Hematopoietic multipotent progenitor cell treated with erythropoietin and hydrocortisone succinate and interleukin-3 and kit ligand, for 8 days (in vitro differentiated cells): ENCODE measurements at places on chromosomes 4 and X.

DNA sequence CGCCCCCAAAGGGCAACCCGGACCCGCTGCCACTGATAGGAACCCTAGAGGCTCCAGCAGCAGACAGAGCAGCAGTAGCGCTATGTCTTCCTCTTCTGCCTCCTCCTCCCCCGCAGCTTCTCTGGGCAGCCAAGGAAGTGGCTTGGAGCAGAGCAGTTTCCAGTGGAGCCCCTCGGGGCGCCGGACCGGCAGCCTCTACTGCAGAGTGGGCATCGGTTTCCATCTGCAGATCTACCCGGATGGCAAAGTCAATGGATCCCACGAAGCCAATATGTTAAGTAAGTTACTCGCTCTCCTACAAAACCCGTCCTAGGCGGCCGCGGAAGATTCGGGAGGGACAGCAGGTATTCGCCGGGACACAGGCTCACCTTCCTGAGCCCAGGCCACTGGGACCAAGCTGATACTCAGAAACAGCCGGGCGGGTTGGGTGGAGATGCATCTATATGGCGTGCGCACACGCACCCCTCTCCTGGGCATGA, 477 bp downstream of the FGF5 start:
- no peak for DNase-seq

DNA sequence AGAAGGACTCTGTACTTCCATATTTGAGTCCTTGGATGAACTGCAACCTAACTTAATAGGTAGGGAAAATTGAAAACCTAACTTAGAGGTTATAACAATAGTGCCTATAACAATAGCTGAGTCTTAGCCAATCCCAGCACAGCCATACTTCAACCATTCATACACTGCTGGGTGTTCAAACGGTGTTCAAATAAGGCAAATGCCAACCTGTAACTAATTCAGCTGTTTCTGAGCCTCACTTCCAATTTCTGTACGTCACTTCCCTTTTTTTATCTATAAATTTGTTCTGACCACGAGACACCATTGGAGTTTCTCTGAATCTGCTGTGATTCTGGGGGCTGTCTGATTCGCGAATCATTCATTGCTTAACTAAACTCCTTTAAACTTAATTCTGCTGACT, 9.6 kb upstream of the GRSF1 start:
- no peak for DNase-seq

DNA sequence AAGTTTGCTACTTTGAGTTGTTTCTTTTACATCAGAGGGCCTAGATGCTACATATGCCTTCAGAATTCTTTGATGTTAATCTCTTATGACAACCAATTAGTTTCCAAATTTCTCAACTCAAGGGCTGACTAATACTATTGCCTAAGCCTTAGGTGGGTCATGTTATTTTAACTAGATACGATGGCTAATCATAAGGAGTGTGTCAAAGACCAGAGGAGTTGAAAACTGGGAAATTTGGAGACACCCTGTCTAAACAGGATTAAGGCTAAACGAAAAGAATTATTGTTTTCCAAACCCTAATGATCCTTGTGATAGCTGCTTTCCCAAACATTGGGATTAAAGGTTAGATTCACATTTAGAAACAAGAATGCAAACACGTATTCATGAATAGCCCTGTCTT, 228.5 kb downstream of the PCDH7 start:
- DNase-seq = no peak

DNA sequence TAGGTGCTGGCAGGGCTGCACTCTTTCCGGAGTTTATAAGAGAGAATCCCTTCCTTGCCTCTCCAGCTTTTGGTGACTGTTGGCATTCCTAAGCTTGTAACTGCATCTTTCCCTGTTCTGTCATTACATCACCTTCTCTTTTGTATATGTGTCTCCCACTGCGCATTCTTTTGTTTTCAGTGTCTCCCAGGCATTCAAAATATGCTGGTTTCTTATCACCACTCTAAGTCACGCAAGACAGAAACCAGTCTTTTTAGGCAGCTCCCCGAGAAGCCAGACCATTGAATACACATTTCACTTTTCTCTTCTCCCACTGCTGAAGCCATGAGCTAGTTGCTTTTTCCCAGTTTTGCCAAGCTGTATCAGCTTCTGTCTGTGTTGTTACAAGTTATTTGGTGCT, 71.0 kb downstream of the LAS1L start:
- DNase-seq = no peak

- no peak for DNase-seq
These were observed 18.3 kb downstream of the AMER1 start for GRCh38 chrX:64186974-64187761.

- no peak for DNase-seq
These were observed 419.7 kb downstream of the FAT4 start for GRCh38 chr4:125734504-125734903.

DNA sequence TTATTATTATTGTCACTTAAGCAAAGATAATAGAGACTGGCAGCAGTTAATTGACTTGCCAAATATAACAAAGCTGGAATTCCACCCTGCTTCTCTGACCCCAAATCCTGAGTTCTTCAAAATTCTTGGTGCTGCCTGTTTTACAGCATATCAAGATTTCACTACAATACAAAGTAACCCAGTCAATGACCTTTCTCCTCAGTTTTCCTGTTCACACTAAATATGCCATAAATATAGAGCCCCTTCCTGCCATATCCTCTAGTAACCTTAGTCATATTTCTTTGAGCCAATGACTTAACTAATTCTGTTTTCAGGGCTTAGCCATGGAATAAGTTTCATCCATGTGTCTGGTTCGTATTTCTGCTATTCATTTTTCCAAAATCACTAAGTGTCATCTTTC, 315.3 kb upstream of the HS3ST1 start:
- DNase-seq = no peak

DNA sequence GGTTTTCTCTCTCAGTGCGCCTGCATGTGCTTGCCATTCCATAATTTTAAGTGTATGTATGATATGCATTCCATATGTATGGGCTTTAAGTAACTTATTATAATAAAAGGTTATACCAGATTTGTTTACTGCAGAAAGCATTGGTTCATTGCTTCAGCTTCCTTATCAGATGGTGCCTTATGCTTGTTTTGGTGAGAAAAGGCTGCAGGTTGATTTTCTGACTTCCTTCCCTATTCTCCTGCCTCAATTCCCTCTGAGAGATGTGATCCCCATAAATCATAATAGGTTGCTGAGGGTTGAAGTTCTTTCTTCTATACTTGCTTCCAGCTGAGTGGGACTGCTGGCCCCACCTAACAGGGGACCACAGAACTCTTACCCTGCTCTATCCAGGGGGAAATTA, 10.3 kb upstream of the CEP135 start:
- no peak for DNase-seq

DNA sequence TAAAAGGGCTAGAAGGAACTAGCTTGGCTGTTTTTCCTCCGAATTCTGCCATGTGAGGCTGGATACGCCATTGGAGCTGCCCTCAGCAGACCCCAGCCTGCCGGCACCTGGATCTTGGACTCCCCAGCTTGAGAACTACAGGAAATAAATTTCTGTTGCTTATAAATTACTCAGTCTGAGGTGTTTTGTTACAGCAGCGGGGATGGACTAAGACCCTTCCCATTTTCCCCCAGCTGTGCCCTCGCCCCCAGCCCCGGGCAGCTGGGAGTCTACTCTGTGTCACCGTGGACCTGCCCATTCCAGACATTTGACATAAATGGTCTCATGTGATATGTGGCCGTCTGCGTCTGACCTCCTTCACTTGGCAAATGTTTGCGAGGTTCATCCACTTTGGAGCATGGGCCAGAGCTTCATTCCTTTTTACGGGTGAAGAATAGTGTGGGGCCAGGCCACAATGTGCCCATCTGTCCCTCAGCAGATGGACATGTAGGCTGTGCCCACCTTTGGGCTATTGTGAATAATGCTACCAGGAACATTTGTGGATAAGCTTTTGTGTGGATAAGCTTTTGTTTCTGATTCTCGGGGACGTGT, 30.7 kb upstream of the SPON2 start:
- DNase-seq = no peak

- peak; percentile 2 for DNase-seq
These were observed 92.4 kb upstream of the AP1S2 start for GRCh38 chrX:15946783-15947580.

GRCh38 chrX:112066813-112067212, 15.8 kb downstream of the TRPC5 start:
- DNase-seq = no peak

GRCh38 chr4:185352741-185353140, 43.0 kb downstream of the LRP2BP start:
- DNase-seq = no peak

DNA sequence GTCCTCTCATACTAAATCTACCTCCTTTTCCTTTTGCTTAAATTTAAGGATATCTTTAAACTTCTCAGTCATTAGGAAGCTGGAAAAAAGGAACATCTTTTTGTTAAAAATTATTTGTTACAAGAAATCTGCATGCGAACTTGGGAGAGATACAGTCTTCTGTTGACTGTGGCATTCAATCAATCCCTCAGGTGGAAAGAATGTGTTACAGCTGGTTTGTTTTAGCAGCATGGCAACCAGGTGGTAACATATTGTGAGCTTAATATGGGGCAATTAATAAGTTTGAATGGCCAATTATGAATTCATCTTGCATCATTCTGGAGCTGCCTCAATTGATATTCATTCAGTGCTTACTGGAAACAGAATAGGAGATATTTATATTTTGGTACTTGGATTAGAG, 135.0 kb downstream of the GC start:
- no peak for DNase-seq

GRCh38 chr4:242121-242848, 63.0 kb downstream of the ZNF732 start:
- DNase-seq = peak; percentile 87

DNA sequence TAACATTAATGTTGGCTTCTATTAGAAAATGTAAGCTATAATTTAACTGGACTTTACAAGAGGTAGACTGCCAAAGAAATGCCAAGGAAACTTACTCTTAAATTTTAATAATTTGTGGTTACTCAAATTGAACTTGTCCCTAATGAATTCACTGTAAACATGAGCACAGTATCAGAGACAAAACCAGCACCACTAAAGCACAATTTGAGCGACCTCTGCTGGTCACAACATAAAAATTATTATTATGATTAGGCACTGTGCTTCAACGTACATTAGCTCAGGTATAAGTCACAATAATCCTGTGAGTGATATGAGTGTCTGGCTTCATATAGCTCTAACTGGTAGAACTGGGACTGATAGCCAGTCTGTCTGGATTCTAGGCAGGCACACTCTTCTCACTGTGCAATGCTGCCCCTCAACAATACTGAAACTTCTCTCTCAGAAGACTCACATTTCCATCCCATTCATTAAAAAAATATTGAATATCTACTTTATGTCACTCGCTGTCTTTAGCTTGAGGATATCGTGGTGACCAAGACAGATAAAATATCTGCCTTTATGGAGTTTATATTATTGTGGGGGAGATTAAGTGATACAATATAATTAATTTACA, 8.0 kb downstream of the NUDT6 start:
- DNase-seq = peak; percentile 74

- DNase-seq = no peak
These were observed 13.9 kb downstream of the UFSP2 start for GRCh38 chr4:185411849-185412248.

- DNase-seq = no peak
These were observed 174.4 kb upstream of the RPS6KA3 start for GRCh38 chrX:20441123-20441522.

- DNase-seq = no peak
These were observed 1080.9 kb downstream of the FAT4 start for GRCh38 chr4:126395664-126396063.

GRCh38 chr4:154492288-154492687, 689 bp upstream of the DCHS2 start:
- DNase-seq = no peak

GRCh38 chr4:102988429-102989020, 31.0 kb downstream of the SLC9B1 start:
- no peak for DNase-seq

GRCh38 chrX:16643176-16643575, 6.8 kb upstream of the S100G start:
- DNase-seq = no peak

GRCh38 chr4:173091958-173092357, 76.7 kb upstream of the GALNT7 start:
- DNase-seq = peak; percentile 66

DNA sequence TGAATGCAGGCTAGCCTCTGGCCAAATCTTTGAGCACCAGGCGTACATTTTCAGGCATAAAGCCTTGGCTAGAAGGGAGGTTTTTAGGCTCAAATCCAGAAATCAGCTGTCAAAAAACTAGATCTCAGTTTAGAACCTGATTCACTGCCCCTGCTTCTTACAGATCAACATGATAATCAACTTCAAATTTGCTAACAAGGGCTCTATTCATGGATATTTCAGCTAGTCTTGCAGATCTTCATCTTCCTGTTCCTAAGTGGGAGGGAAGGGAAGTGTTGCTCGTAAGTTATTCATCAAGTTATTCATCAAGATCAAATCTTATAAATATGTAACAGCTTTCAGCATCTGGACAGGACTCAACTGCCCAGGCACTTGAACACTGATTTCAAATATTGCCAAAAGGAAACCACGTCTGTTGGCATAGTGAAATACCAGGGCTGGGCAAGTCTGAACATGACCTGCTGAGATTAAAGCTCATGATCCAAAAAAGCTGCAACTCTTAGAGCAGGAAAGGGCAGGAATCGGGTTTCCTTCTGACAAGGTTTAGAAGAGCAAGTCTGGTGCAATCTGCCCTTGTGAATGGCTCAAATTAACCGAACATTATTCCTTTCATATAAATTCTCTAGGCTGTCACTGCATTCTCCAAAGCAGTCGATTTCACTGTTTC, 200.3 kb downstream of the PDGFC start:
- DNase-seq = no peak

DNA sequence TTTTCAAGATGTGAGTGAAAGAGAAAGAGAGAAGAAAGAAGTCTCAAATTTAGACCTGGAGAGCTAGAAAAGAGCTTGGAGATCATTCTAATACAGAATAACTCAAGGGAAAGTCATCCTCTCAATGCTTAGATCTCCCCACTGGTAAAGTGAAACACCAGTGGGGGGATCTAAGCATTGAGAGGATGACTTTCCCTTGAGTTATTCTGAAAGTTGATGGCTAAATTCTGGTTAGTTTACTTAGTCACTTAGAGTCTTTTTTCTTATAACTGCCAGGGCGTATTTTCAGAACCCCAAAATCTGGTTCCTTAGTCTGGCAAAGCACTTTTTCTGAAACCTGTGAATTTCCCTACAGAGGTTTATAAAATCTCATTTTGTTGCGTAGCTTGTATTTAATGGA, 198.6 kb downstream of the ARHGAP24 start:
- DNase-seq = no peak

DNA sequence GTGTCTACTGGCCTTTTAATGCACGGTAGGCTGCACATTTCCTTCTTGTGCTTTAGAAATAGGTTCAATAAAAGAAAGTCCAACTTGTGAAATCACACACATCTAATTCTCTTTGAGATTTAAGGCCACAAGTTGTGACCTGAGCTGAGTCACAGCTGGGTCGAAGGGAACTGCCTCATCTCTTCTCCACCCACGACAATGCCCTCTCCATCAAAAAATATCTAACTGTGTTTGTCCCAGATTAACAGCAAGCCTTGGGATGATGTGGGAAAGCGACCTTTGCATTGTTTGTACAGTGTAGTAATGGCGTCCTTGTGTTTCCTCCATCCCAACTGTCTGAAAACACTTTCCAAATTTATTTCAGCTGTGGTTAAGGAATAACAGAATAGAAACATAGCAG, 168.9 kb downstream of the AMELX start:
- no peak for DNase-seq
